Neural crest cell (in vitro differentiated cells): ENCODE measurements at places on chromosomes 5 and 9.

GRCh38 chr9:128861501-128861900 is 20.2 kb downstream of the KYAT1 start:
- DNase-seq = no peak

GRCh38 chr5:75460532-75460931 is 50.9 kb downstream of the CERT1 start:
- no peak for DNase-seq

GRCh38 chr5:4410151-4410550 is 730.0 kb upstream of the ADAMTS16 start:
- no peak for DNase-seq

DNA sequence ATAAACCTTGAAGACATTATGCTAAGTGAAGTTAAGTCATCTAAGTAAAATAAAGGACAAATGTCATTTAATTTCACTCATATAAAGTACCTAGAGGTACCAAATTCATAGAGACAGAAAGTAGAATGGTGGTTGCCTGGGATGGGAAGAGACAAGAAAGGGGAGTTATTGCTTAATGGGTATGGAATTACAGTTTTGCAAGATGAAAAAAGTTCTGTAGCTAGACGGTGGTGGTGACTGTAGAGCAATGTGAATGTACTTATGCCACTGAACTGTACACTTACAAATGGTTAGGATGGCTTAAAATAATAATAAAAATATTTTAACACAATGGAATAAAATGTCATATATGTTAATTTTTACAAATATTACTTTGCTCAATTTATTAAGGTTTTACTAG is 128.0 kb downstream of the MPDZ start:
- DNase-seq = no peak

- no peak for DNase-seq
Observed at GRCh38 chr9:71683598-71684235, 84.6 kb downstream of the CEMIP2 start.

GRCh38 chr5:2981652-2982051 is 230.2 kb upstream of the IRX2 start:
- no peak for DNase-seq

- DNase-seq = no peak
Observed at GRCh38 chr5:76114179-76114851, 31.1 kb downstream of the SV2C start.

DNA sequence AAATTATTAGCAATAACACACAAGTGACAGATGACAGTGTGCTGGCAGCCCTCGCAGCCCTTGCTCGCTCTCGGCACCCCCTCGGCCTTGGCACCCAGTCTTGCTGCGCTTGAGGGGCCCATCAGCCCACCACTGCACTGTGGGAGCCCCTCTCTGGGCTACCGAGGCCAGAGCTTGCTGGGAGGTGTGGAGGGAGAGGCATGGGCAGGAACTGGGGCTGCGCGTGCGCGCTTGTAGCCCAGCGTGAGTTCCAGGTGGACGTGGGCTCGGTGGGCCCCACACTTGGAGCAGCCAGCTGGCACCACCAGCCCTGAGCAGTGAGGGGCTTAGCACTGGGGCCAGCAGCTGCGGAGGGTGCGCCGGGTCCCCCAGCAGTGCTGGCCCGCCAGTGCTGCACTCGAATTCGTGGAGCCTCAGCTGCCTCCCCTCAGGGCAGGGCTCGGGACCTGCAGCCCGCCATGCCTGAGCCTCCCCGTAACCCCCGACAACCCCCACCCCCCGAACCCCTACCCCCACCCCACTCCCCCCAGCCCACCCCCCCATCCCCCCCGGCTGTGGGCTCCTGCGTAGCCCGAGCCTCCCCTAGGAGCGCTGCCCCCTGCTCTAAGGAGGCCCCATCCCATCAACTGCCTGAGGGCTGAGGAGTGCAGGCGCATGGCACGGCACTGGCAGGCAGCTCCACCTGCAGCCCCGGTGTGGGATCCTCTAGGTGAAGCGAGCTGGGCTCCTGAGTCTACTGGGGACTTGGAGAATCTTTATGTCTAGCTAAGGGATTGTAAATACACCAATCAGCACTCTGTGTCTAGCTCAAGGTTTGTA is 240.9 kb downstream of the TRIM36 start:
- no peak for DNase-seq

GRCh38 chr5:74007193-74007592 is 381.2 kb downstream of the ARHGEF28 start:
- no peak for DNase-seq

- no peak for DNase-seq
Observed at GRCh38 chr5:124365361-124365801, 381.1 kb downstream of the ZNF608 start.
